Activated CD4-positive, alpha-beta T cell treated with anti-CD3 and anti-CD28 coated beads, Interleukin-2, amount 10 ng/mL, durations not matched to agents 24 days and 14 days (primary cell): ENCODE measurements at places on chromosomes 4 and X. TPM values are rescaled to one million over a fixed set of nuclear protein-coding genes. Genes with fewer than 3 reads are reported as not detected.

- no peak for DNase-seq
Measured at GRCh38 chr4:119655111-119655837, 26.7 kb upstream of the PDE5A start.

DNA sequence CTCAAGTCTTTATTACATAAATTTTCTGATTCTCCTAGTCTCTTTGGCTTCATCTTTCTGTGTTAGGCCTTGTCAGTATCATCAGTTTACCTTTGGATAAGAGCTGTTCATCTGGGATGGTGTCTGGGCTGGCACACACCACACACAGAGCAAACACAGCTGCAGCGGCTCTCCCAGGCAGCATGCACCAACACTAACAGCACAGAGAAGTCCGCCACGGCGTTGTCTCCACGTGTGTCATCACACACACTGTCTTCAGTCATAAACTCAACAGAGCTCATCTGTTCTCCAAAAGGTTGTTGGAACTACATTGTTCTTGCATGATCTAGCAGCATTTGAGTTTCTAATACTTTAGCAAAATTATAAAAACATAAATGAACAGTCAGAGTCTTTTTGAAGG is 851.9 kb upstream of the FRG1 start:
- DNase-seq: no peak

GRCh38 chr4:90840291-90840690 is 713.1 kb downstream of the CCSER1 start:
- no peak for DNase-seq

- DNase-seq: no peak
Measured at GRCh38 chr4:27001398-27002164, 140.9 kb downstream of the STIM2 start.

- no peak for DNase-seq
Measured at GRCh38 chr4:96558466-96558865, 718.6 kb downstream of the PDHA2 start.

DNA sequence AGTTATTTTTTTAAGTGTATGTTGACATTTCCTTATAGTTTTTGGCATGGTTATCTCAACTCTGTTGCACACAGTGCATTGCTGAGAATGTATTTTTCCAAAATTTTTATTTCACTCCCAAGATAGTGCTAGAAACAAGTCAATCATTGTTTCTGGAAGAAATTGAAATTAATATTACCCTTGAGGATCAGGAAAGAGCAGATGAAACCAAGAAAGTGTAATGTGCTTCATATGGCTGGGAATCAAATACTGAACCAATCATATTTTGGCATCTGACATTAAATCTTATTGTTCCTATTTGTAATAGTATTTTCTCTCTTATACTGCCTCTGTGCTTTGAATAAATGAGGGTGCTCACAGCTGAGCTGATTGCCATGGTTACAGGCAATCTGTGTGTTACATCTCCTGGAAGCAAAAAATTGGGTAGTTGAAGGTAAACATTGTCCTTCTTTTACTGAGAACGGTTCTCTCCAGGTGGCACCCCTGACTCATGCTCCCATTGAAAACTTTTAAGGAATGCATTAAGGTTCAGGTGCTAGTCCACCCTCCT is 358.2 kb upstream of the NR3C2 start:
- DNase-seq: no peak

- DNase-seq: no peak
Measured at GRCh38 chr4:4899202-4899925, 39.9 kb downstream of the MSX1 start.

DNA sequence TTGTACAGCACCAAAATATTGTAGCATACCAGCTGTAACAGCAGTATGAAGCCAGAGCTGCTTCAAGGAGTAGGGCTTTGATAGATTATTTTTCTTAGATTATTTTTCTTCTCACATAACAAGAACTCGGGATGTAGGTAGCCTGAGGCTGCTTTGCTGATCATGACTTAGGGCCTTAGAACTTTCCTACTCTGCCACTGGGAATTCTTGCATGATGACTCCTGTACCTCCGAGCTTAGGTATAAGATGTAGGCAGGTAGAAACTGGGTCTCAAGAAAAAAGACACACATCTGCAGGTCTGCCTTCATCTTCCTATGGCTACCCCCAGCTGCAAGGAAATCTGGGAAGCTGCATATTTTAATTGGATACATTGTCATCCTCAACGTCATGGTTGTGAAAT is 115.9 kb upstream of the PNPLA4 start:
- no peak for DNase-seq

DNA sequence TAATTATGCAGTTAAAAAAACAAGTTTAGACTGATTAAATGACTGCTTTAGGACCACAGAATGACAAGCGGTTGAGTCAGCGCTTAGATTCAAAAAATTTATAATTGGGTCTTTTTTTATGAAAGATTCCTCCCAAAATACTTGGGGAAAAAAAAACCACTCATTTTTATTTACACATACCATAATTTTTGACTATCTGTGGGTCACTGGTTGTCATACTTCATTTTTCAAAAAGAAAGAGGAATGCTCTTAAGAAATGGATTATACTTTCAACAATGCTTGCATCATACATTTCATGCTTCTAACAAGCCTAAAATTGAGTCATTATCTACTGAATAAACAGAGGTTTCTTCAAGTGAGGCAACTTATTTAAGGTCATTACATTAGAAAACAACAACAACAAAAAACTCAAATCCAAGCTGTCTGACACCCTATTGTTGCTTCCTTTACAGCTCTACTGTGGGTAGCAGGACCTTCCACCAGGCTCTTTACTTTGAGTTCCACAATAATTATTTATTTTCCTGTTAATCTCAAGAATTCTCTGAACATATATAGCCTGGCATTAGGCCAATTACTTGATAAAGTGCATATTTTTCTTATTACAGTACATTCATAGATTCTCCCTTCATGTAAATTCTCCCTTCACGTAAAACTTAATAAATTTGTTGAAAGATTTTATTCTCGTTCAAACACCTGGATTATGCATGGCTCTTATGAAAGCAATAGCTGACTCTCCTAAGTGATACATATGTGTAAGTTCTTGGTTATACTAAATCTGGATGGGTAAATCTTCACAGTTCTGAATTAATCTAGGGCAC is 445.5 kb downstream of the PCDH10 start:
- DNase-seq: no peak

- no peak for DNase-seq
Measured at GRCh38 chrX:2931155-2931554, 2.0 kb upstream of the ARSD start.

DNA sequence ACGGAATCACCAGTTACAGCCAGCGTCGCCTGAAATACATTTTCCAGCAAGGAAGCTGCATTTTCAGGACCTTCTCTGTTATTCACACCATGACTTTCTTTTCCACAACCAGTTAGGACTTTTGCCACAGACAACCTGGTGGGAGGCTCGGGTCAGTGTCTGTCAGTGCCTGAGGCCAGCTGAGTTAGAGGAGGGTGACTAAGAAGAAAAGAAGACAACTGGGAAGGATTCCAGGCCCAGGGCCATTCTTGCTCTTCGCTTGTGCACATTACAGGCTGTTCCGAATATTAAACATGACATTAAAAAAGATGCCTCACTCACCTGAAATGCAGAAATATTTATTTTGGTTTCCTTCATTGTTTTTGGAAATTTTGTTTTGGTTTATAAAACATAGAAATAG is 21.4 kb upstream of the CENPU start:
- no peak for DNase-seq

GRCh38 chr4:188246488-188246887 is 107.2 kb downstream of the TRIML1 start:
- DNase-seq: no peak

GRCh38 chr4:53309321-53310040 is 56.4 kb downstream of the SCFD2 start:
- DNase-seq: no peak

DNA sequence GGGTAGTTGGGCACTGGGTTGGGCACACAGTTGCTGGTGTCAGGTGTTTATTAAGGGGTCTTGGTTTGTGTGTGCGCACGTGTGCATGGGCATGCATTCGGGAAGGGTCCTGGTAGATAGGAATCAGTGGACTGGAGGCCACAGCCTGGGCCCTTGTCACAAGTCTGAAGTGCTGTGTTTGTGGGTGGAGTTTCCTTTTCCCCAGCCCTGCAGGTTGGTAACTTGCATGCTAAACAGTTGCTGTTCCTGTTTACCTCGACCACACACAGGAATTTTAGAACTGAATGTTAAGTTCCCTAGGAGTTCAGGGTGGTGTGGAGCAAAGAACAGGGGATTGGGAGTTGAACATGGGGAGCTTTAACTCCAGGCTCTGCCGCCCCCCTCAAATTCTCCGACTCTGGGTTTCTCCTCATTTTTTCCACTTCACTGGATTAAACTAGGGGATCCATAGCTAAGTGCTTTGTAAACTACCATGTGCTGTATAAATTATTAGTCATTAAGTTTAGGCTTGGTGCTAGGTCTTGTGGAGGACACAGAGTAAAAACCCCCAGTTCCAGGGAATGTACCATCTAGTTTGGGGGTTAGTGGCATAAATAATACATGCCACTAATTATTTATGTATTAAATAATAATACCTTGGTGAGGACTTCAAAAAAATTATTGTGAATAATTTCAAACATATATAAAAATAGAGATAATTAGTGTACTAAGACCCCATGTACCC is 49.0 kb downstream of the STARD8 start:
- DNase-seq: no peak

GRCh38 chrX:23451266-23451665 is 116.6 kb downstream of the PTCHD1 start:
- DNase-seq: no peak

DNA sequence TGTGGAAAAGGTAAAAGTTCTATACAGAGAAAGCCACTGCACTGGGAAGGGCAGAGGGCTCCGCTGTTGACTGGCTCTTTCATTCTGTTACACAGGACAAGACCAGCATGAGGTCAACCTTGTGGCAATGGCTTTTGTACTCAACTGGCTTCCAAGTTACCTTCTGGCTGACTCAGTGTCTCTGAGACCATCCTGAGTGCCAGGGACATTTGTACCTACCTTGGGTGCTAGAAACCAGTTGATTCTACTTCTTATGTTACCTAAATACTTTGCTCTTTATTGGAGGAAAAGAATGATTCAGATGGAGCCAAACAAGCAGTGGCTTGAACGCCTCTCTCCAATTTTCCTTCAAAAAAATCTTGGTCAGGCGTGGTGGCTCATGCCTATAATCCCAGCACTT is 123.2 kb downstream of the RBM47 start:
- DNase-seq: no peak

GRCh38 chr4:8188743-8189550 is 10.1 kb upstream of the SH3TC1 start:
- DNase-seq: no peak

DNA sequence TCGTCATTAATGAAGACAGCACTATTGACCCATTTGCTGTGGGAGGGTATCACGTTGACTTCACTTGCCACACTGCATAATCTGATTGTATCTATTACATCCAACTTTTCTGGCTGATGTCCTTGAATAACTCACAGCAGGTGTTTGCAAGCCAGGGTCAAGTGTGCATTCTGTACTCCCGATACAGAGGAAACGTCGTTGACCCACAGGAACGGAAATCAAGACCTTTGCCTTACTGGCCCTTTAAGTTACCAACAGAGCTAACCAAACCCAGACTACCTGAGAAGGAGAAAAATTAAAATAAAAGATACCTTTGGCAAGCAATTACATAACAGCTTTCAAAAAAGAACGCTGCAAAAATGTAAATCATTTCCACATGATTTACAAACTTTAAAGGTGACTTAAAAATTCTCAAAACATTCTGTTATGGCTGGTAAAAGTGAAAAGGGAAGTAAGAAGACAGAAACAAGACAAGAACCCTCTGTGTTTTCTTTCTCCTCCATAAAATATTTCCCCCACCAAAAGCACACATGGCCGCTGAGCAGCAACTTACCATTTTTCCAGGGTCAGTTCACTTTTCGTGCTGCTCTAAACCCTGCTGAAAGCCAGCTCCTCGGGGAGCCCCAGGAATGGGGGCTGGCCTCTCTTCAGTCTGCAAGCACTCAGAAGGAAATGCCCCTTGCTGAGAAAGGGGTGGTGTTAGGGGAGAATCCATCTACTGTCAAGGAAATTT is 6.5 kb upstream of the SHISA3 start:
- DNase-seq: no peak

- no peak for DNase-seq
Measured at GRCh38 chr4:138845054-138845453, 170.5 kb upstream of the NOCT start.

DNA sequence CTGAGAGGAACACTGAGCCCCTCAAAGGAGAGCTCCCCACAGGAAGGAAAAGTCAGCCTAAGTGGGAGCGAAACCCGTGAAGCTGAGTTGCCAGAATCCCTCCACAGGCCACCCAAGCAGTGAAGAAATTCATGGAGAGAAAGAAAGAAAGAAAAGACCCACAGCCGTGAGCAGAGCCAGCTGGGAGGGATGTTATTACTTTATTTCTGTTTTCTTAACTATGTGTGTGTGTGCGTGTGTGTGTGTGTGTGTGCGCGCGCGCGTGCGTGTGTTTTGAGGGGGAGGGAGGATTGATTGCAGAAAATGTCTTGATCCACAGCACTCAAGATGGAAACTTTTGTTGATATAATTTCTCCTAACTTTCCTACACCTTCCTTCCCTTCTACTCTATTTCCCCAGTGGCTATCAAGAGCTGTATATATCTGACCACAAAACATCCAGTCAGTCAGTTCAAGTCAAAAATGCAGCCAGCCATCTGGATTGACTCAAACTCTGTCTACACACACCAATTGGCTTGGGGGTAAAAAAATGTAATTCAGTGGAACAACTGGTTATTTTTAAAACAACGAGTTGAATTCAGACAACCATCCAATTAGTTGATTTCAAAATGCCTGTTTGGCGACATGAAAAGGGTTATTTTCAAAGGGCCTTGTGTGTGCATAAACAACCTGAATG is 13.8 kb upstream of the GPC3 start:
- no peak for DNase-seq

- DNase-seq: no peak
Measured at GRCh38 chrX:11239230-11239629, 54.0 kb upstream of the AMELX start.

- DNase-seq: no peak
Measured at GRCh38 chr4:86446996-86447395, 87.1 kb upstream of the MAPK10 start.

- no peak for DNase-seq
Measured at GRCh38 chr4:8157496-8157895, 1.1 kb downstream of the ABLIM2 start.

DNA sequence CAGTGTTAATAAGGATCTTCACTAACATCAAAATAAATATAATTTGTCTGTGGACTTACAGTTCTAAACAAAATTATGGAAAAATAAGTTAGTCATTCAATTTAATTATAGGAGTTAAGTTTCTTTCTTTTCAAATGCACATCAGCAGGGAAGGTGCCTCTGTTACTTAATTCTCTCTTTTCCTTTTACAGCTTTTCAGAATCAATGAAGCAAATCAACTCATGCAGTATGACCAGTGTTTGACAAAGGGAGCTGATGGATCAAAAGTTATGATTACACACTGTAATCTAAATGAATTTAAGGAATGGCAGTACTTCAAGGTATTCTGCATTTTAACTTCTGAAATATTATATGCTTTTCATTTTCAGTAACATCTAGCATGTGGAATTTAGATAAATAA is 15.9 kb downstream of the HMGB2 start:
- no peak for DNase-seq

PCDH18 gene
- total RNA-seq: not detected in 2 replicates

MAGIX gene
- total RNA-seq: 0.96 and 1.1 TPM in 2 replicates

MAGED4 gene
- total RNA-seq: not detected in 2 replicates

RPA4 gene
- 0.68 and 0.78 TPM in 2 replicates for total RNA-seq

TIGD4 gene
- 0.28 and 0.31 TPM in 2 replicates for total RNA-seq

MSX1 gene
- total RNA-seq: not detected in 2 replicates

ZNF595 gene
- total RNA-seq: 3.9 and 4.4 TPM in 2 replicates
